ENCODE measurements at places on chromosomes 1 and 21.

DNA sequence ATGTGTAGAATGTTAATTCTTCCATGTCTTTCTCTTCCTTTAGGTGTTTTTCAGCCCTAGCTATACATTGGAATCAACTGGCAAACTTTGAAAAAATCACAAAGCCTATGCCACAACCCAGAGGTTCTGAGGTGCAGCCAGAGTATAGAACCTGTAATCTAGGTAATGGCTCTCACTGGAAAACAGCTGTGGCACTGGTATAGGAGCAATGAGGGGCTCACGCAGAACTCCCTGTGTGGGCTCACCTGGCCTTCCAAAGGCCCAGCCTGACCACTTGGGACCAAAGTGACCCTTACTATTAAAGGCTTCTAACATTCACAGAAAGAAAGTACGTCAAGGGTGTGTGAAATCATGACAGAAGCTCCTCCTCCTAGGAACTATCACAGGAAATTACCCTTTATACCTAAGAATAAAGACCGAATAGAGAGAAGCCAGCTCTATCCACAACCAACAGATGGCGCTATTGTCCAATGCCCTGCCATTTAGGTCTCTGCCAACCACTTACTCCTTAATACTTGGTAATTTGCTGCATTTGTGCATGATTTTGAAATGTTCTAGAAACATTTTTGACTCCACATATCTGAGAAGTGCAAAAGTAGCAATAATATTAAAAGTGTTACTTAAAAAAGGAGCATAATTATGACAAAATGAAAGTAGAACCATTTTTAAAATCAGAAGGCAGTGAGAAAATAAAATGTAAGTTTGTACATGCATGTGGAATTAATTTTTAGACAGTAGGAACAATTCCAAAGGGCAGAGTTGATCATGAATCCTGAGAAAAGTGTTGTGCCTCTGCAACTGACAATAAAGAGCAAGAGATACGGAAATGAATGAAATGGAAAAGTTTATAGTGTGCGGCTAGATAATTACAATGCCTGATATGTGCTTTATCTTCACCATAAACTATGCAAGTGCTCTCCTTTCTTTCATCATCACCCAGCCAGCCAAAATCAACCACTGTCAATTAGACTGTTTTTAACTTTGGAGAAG, 93.1 kb upstream of the HAO2 start:
- DNase-seq = peak; percentile 12

- DNase-seq = no peak
Measured at GRCh38 chr1:52240592-52241210, 98.8 kb downstream of the ZFYVE9 start.

GRCh38 chr1:64829411-64830029, 84.6 kb downstream of the RAVER2 start:
- no peak for DNase-seq

GRCh38 chr1:78871249-78871648, 135.3 kb downstream of the ADGRL4 start:
- DNase-seq = no peak

DNA sequence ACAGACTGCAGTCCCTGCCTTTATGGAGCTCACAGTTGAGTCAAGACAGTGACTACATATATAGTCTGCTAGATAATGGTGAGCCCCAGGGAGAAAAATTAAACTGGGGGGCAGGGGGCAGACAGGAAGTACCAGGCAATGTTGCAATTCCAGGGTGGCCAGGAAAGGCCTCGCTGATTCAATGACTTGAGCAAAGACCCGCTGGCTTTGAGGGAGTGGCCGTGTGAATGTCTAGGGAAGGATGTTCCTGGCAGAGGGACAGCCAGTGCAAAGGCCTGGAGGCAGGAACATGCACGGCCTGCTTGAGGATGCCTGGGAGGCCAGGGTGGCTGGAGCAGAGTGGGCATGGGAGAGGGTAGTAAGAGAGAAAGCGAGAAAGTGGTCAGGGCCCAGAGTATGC, 23.0 kb upstream of the EPHA8 start:
- DNase-seq = no peak

- DNase-seq = no peak
Measured at GRCh38 chr1:221735999-221736398, 5.9 kb downstream of the DUSP10 start.

DNA sequence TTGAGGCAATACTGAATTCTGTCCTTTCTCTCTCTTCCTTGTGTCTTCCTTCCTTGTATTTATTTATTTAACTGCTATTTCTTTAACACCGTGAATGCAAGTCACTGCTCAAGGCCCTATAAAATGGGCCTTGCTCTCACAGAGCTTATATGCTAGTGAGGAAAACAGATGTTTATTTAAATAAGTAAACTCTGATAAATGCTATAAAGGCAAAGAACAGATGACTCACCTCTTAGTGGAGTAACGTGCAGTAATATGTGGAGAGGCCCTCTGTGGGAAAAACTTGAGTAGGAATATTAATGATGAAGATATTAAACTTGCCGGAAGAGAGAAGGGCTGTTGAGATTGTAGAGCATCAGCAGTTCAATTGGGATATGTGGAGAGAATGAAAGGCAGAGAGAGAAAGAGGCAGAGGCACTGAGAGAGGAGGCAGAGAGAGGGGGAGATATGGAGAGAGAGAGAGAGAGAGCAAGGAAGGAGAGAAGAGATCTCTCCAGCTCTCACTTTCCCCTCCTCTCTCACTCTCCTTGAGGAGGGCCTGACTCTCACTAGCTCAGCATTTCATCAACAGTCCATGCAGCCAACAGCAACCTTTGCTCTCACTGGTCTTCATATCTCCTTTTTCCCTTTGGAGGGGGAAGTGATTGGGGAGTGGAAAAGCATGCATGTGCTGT, 322.2 kb downstream of the LMX1A start:
- no peak for DNase-seq

- DNase-seq = no peak
Measured at GRCh38 chr1:83516369-83516768, 482.6 kb downstream of the TTLL7 start.

DNA sequence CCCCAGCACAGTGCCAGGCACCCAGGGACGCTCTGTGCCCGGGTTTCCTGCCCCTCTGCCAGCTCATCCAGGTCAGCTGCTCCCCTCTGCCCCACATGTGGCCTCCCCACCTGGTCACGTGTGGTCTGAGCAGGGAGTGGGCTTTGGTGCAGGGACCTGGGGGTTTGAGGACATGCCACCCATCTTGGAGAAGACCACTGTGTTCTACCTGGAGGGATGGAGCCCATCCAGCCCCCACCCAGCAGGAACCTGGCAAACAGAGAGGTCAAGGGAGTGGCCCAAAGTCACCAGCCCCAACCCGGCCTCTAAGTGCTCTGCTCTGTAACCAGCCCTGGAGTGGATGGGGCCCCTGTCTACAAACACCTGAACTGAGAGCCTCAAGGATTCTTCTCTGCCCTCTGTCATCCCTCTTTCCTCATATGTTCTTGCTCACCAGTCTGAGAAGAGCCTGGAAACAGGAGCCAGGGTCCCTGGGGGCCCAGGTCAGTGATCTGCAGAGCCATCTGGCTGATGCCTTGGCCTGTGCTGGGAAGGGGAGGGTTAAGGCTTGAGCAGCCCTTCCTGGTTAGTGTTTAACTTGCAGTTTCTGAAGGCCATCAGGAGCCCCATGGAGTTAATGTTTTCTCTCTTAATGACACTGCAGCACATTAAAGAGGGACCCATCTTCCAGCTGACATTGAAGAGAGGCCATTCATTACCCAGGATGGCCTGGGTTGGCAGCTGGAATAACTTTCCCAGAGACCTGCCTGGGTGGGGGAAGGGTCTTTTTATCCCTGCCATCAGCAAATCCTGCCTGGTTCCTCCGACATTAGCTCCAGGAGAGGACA, 235.4 kb downstream of the PTPRU start:
- DNase-seq = no peak

- no peak for DNase-seq
Measured at GRCh38 chr1:216210081-216210480, 213.2 kb downstream of the USH2A start.

DNA sequence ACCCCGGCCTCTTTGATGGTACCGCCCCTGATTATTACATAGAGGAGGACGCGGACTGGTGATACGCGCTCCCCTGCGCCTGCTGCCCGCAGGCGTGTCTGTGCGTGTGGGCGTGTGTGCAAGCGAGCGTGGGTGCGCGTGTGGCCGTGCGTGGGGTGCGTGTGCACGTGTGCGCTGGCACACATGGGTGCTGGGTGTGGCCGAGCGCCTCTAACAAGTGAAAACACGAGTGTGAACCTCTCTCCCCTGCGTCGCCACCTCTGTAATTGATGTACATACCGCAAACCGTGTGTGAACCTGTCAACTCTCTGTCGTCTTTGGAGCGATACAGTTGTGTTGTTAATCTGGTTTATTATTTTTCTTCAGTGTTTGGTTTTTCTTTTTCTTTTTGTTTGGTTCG, 87.8 kb upstream of the TMEM51 start:
- DNase-seq = no peak

DNA sequence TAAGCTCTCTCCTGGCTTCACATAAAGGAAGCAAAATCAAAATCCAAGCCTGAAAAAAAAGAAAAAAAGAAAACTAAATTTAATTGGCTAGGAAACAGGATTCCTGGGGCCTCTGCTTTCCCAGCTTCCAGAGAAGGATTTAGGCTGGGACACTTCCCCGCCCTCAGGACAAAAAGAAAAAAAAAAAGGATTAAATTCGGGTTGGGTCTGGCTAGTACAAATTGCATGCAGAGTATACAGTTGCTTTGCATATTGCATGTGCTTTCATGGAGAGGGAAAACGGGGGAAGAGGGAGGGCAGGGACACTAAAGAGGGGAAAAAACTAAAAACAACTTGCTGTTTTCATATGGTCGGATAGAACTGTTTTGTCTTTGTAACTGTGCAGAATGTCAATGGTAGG, 42.7 kb downstream of the OLIG1 start:
- no peak for DNase-seq

DNA sequence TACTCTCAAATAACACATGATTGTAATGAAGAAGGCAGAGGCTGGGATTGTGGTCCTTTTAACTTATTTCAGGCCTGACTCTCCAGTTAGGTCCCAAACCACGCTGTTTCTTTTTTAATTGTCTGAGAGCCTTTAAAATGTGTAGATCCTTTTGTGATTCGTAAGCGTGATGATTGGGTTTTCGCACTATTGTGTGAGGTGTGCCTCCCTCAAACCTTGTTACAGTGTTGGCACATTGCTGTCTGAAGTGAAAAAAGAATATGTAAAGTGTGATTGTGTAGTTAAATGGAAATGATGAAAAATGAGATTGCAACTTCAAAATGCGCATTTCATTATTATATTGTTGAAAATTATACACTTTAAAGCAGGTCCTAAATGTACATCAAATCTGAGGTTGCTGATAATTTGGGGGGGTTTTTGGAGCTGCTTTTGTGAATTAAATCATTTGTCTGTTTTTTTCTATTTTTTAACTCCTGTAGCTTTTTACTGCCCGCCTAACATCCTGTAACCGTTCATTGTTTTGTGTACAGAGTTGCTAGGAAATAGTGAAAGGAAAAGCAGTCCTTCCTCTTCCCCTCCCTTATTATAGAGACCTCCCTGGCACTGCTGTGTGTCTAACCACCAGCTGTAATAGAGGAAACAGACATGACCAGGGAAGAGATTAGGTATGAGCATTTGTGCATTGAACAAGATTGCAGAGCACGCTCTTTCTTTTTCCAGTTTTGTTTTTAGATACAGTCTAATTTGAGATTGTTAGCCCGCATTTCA, 43.3 kb downstream of the IARS2 start:
- DNase-seq = no peak

GRCh38 chr21:33308586-33309490, 15.9 kb upstream of the IFNAR1 start:
- peak; percentile 51 for DNase-seq

- no peak for DNase-seq
Measured at GRCh38 chr1:231779081-231779480, 152.5 kb downstream of the DISC1 start.

DNA sequence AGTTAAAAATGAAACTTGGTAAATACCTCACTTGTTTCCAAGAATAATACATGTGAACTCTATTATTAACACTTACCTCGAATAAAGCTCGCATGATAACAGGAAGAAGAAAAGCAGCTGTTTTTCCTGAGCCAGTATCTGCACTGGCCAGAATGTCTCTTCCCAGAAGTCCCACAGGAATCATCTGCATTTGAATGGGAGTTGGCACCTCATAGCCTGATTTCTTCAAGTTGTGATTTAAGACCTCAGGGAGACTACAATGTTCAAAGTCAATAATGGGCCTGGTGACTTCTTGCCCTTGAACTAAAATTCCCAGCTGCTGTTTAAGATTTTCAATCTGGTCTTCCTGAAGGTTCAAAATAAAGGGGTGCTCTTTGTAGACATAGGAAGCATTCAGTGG, 3.8 kb downstream of the DDX59 start:
- no peak for DNase-seq

DNA sequence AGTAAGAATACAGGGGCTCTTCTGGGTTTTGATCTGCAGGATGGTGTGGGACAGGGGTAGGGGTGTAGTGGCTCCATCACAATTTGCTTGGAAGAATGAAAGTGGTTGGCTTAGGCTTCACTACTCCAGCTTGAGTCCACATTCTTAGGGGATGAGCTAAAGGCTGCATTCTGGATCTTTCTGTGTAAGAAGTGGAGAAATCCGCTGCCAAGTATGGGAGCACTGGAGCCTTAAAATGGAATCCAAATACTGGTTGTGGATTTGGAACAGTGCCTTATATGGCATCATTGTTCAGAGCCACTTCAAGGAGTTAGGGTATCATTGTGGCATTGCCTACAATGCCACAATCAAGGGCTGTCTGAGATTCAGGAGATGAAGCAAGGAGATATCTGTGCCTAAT, 187.1 kb downstream of the LMO4 start:
- no peak for DNase-seq

DNA sequence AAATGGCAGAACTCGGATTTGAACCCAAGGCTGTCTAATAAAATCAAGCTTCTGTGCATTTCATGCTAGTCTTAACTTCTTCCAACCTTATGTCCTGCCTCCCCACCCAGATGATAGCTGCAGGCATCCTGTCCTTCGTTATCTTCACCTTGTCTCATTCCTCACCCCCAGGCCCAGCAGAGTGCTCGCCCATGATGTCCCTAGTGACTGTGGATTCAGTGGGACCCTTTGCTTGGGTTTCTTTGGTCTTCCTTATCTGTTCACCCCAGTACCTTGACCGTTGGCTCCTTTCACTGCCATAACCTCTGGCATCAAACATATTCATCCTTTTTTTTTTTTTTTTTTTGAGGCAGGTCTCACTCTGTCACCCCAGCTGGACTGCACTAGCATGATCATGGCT, 5.6 kb upstream of the BSDC1 start:
- DNase-seq = no peak

- no peak for DNase-seq
Measured at GRCh38 chr1:89286549-89287180, 14.0 kb upstream of the GBP5 start.

Measured in NCI-H1092 (cell line).